Endothelial cell of umbilical vein (primary cell): ENCODE measurements at places on chromosomes 4 and X. TPM values are rescaled to one million over a fixed set of nuclear protein-coding genes. Genes with fewer than 3 reads are reported as not detected.

Gene UGT2B17
- total RNA-seq: not detected in 2 replicates

Gene BANK1
- 0.29 and 0.60 TPM in 2 replicates for total RNA-seq

Gene CT45A10
- total RNA-seq: not detected in 2 replicates

Gene JCHAIN
- total RNA-seq: not detected in 2 replicates

Gene ARHGAP6
- 0.69 and 1.4 TPM in 2 replicates for total RNA-seq

Gene FOXR2
- not detected in 2 replicates for total RNA-seq

Gene MND1
- total RNA-seq: 7.7 and 8.2 TPM in 2 replicates
